ENCODE measurements at places on chromosomes 1 and 21. TPM values are rescaled to one million over a fixed set of nuclear protein-coding genes. Genes with fewer than 3 reads are reported as not detected.

DNA sequence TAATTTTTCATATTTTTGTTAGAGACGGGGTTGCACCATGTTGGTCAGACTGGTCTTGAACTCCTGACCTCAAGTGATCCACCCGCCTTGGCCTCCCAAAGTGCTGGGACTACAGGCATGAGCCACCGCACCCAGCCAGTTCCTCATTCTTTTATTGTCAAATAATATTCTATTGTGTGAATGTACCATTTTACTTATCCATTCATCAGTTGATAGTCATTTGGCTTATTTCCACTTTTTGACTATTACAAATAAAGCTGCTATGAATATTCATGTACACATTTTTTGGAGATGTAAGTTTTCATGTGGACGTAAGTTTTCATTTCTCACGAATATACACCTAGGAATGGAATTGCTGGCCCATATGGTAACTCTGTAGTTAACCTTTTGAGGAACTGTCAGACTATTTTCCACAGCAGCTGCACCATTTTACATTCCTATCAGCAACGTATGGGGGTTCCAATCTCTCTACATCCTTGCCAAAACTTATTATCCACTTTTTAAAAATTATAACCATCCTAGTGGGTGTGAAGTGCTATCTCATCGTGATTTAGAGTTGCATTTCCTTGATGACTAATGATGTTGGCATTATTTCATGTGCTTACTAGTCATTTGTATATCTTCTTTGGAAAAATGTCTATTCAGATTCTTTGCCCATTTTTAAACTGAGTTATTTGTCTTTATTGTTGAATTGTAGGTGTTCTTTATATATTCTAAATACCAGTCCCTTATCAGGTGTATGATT, 12.7 kb downstream of the PACC1 start:
- no peak overlapping the region for H3K4me3 ChIP-seq
- H3K27ac ChIP-seq, result no peak overlapping the region
- DNase-seq, result peak; percentile 49
- no peaks in the 10 kb centered on the region for H3K36me3 ChIP-seq

TTLL10 gene
- total RNA-seq, result not detected

- DNase-seq, result peak; percentile 99
- peak overlapping the region; percentile 74 for H3K27ac ChIP-seq
- H3K27me3 ChIP-seq, result no peaks in the 10 kb centered on the region
- H3K4me3 ChIP-seq, result no peak overlapping the region
These were observed 893.4 kb upstream of the ADGRL4 start for GRCh38 chr1:79899914-79900313.

GRCh38 chr1:84995484-84996334, 1.2 kb downstream of the MCOLN2 start:
- no peak overlapping the region for H3K4me3 ChIP-seq
- peaks cover 40% of the 10 kb centered on the region for H3K27me3 ChIP-seq
- no peaks in the 10 kb centered on the region for H3K36me3 ChIP-seq
- no peak for DNase-seq
- peaks cover 9% of the 10 kb centered on the region for H3K4me1 ChIP-seq

- no peak for DNase-seq
- no peaks in the 10 kb centered on the region for H3K27me3 ChIP-seq
- no peak overlapping the region for H3K4me3 ChIP-seq
- no peaks in the 10 kb centered on the region for H3K36me3 ChIP-seq
- no peak overlapping the region for H3K27ac ChIP-seq
These were observed 18.8 kb upstream of the ACTRT2 start for GRCh38 chr1:3002349-3003038.

SLC45A1 gene
- total RNA-seq, result 0.95 TPM
